ENCODE measurements at places on chromosomes 11 and 22. TPM values are rescaled to one million over a fixed set of nuclear protein-coding genes. Genes with fewer than 3 reads are reported as not detected.

- no peak for DNase-seq
Measured at GRCh38 chr11:126034933-126035425, 27.7 kb downstream of the CDON start.

Gene LGR4
- 41.0 TPM for total RNA-seq

Gene BTG4
- total RNA-seq = not detected

DNA sequence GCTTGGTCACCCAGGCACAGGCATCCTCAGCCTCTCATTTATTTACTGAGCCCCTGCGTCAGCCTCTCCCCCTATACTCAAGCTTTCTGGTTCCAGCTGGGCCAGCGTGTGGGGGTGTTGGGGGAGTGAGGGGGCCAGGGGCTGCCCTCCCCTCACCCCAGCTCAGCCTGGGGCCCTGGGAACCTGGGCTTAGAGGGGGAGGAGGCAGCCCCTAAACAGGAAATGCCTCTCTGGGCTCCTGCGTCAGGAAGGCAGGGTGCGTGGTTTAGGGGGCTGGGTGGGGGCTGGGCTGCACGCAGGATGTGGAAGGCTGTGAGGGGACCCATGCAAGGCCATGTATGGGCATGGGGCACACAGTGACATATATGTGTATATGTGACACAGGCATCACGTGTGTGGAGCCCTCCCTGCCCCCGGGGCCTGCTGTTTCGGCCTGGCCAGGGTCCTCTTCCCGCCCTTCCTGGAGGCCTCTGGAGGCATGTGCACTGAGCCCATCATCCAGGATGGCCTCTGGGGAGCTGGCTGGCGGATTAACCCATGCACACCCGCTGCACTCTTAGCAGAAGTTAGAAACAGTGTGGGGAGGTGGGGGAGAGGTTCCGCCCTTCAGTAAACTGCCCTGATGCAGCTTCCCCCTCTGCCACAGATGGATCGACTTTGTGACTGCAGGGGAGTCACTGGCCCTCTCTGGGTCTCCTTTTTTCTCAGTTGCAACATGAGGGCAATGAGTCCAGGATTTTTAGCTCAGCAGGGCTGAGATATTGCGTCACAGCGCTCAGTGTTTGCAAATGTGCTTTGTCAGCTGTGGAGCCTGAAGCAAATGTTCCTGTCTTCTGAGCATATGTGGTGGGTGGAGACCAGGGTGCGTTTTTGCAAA lies 1.1 kb upstream of the CD248 start:
- DNase-seq = peak; percentile 86

DNA sequence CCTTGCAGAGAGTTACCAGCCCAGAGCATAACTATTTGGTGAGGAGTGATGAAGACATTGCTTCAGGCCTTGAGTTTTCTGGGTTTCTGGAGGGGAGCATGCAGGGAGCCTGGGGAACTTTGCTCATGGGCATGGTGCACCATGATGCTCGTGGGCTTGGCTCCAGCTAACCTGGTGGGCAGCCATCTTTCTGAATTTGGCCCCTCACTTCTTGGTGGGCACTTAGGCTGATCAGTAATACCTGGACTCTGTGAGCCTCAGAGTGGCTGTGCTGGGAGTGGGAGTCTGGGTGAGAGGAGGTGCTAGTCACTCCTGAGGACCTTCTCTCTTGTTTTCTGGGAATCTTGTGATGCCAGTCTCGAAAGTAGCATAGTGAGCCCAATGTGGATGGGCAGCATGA lies 30.6 kb downstream of the AMPD3 start:
- no peak for DNase-seq

Data from right cardiac atrium (tissue), 5 donors.